ENCODE measurements at places on chromosomes 7 and 10.

DNA sequence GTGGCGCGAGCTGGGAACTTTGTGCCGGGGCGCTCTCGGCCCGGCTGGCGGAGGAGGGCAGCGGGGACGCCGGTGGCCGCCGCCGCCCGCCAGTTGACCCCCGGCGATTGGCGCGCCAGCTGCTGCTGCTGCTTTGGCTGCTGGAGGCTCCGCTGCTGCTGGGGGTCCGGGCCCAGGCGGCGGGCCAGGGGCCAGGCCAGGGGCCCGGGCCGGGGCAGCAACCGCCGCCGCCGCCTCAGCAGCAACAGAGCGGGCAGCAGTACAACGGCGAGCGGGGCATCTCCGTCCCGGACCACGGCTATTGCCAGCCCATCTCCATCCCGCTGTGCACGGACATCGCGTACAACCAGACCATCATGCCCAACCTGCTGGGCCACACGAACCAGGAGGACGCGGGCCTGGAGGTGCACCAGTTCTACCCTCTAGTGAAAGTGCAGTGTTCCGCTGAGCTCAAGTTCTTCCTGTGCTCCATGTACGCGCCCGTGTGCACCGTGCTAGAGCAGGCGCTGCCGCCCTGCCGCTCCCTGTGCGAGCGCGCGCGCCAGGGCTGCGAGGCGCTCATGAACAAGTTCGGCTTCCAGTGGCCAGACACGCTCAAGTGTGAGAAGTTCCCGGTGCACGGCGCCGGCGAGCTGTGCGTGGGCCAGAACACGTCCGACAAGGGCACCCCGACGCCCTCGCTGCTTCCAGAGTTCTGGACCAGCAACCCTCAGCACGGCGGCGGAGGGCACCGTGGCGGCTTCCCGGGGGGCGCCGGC lies 870 bp downstream of the FZD1 start:
- DNase-seq: peak; percentile 55

DNA sequence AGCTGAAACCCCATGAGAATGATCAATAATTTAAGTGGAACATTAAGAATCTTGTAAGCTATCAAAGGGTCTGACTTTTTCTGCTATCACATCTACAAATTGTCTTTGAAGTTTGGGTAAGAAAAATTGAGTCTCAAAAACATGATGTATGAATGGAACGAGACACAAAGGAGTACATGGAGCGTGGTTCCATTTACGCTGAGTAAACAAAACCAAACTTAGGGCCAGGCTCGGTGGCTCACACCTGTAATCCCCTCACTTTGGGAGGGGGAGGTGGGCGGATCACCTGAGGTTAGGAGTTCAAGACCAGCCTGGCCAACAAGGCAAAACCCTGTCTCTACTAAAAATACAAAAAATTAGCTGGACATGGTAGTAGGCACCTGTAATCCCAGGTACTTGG lies 24.3 kb downstream of the SMC3 start:
- DNase-seq: no peak

DNA sequence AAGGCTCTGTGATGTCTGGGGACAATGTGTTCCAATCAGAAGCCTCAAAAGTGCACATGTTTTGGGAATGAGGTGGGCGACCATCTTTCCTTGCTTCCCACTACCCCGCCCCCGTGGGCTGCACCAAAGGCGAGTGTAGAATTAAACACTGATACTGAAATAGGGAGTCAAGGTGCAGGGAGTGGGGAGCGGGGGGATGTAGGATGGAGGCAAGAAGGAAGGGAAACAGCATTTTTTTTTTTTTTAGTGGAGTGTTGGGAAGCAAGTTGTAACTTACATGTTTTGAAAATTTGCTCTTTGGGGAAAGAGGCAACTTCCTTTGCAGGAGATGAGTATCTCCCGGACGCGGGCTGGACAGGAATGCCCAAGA lies 484 bp upstream of the DLX5 start:
- DNase-seq: no peak

DNA sequence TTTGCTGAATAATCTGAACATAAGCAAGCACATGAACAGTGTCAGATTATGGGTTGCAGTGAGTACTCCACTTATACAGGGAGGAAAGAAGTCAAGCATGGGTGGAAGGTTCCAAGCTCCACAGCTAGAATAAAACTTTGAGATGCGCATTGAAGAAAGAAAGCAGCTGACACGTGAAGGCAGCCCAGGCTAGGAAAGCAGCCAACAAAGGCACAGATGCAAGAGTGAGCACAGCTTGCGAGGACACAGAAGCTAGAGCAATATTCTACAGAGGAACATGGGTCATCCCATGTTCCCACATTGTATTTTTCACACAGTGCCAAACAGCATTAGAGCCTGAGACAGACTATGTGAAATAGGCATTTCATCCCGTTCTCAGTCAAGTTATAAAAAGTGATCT lies 194.6 kb upstream of the TBX20 start:
- no peak for DNase-seq

DNA sequence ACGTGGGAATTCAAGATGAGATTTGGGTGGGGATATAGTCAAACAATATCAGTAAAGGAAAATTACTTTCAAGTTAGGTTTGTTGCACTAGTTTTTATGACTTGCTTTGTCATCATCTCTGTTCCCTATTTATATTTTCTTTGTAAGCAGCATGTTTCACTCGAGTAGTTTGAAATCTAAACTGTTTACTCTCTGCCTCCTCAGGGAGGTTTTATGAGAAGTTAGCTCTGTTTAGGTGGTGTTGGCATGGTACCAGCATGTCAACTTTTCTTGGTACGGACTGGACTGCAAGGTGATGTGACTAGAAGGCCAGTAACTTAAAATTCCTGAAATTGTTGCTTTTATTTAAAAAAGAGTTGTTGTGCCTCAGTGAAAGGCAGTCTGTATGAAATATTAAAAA lies 59.2 kb upstream of the MTPN start:
- DNase-seq: no peak

DNA sequence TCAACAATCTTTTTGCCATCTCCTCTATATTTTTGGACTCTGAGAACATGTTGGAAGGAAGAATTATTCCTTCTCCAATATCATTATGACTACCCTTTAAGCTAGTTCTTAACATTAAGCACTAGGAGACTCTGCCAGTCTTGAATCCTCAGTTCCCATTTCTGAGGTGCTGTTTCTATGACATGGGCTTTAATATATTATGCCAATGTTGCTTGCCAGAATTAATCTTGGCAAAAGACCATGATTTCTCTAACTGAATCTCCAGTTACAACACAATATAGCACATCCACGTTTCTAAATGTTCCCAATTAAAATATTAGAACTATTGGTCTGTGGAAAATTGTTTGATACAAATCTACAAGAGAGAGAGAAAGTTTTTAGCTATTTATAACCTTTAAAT lies 250.0 kb downstream of the HGF start:
- DNase-seq: no peak

GRCh38 chr7:5679813-5680473 lies 101.5 kb downstream of the RNF216 start:
- DNase-seq: no peak

DNA sequence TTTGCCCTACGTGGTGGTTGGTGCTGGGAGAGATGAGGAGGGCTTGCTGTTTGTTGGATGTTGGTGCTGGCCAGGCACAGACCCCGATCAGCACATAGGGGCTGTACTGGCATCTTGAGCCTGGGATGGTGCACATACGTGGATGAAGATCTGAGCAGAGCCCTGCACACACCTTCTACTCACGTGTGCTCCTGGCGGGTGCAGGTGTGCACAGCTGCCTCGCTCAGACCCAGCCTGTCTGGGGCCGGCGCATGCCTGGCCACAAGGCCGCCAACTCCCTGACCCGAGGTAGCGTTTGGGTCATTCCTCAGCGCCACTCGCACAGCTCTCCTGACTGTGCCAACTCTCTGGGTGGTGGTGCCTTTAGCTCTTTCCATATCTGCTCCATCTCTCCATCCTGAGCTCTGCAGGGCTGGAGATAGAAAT lies 18.6 kb downstream of the PALD1 start:
- no peak for DNase-seq

GRCh38 chr10:58642916-58643428 lies 130.3 kb downstream of the BICC1 start:
- no peak for DNase-seq

DNA sequence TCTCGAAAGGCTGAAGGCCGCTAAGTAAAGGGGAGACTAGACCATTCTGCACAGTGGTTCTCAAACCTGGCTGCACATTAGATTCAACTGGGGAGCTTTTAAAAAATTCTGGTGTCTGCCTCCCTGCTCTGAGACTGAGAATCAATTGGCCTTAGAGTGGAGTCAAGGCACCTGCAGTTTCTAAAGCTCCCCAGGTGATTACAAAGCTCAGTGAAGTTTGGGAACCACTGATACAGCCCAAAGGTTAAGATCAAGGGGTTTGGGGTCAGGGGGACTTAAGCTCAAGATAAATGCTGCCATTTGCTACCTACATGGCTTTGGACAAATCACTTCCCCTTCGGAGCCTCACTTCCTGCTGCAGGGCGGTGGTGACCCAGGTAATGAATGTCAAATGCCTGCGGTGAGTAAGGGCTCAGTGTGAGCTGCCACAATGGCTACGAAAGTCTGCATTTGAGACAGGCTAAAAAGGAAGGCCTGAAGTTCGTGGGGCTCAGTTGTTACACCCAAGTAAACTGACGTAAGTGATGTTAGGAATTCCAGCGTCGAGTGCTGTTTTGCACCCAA lies 72.3 kb downstream of the TLL2 start:
- no peak for DNase-seq

GRCh38 chr7:158166386-158167340 lies 421.0 kb downstream of the PTPRN2 start:
- DNase-seq: no peak

DNA sequence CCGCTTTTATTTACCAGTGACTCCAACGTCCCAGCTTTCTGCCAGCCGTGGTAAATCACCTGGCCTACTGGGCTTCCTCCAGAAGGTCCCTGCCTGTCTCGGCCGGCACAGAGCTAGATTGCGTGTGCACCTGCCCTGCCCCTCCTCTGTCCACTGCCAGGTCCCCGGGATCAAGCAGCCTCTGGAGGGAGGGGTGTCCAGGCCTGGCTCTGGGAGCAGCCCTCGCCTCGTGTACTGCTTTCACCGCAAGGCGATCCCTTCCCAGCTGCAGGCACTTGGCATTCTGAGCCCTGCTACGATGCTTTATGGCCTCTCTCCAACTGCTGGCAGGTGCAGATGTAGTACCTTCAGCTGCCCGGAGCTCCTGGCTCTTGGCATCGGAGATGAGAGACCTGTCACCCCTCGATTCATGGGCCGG lies 7.4 kb downstream of the SLC29A3 start:
- DNase-seq: no peak

DNA sequence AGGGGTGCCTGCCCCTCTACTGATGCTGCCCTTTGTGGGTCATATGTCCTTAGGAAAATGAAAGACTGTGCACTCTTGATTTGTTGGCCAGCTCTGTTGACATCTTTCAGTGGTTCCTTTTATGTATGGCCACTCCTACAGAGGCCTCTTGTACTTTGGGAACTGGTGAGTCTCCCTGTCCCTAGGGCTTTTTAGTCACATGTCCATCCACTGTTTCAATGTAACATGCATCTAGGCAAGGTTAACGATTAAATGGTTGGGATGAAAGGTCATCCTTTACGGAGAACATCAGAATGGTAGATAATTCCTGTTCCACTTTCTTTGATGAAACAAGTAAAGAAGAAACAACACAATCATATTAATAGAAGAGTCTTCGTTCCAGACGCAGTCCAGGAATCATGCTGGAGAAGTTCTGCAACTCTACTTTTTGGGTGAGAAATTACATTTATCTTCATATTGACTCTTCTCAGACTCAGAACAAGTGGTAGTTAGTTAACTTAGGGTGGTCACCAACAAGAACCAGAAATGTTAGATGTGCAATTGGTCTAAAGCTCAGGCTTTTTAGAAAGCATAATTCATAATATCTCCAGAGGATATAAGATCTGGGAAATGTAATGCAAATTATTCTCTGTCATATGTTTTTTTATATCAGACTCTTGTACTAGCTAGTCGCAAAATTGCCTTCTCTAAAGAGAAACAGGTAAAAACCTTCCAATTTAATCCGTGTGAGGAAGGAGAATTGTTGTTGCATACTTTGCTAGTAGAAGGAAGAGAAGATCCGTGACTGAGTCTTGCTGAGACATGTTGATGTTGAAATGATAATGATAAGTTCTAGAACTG lies at the start of gene ABCC2:
Gene ABCC2 (plus strand): TSS at position 194 of the 840 bp plus-strand sequence. CDS start 205 bp downstream, at position 399.
- no peak for DNase-seq

GRCh38 chr7:68671046-68671445 lies 927.2 kb upstream of the AUTS2 start:
- no peak for DNase-seq

- no peak for DNase-seq
Measured at GRCh38 chr7:116583653-116584052, 58.8 kb downstream of the CAV1 start.

DNA sequence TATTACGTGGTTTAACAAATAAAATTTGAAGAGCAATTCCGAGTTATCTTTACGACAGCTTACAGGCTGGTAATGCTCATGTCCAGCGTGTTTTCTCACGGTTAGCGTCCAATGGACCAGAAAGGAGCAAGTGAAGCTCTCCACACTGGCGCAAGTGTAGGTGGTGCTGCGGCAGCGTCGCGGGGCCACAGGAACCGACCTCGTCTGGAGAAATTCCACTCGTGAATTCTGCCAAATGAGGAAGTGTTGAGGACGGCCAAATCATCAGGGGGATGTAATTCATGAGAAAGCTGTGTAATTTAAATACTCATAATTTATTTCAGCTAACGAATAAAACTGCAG lies 350 bp upstream of the ZNF37A start:
- DNase-seq: no peak

- no peak for DNase-seq
Measured at GRCh38 chr10:114279289-114279688, 40.2 kb downstream of the VWA2 start.

- no peak for DNase-seq
Measured at GRCh38 chr10:74898201-74898976, 72.0 kb downstream of the KAT6B start.

DNA sequence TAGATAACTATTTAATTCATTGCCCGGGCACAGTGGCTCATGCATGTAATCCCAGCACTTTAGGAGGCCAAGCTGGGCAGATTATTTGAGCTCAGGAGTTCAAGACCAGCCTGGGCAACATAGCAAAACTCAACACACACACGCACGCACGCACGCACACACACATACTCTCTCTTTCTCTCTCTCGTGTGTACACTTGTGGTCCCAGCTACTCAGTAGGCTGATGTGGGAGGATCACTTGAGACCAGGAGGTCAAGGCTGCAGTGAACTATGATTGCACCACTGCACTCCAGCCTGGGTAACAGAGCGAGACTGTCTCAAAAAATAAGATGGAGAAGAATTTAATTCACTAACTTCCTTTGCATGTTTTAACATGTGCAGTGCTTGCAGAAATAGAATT lies 38.1 kb downstream of the PTPN12 start:
- peak; percentile 13 for DNase-seq
